ENCODE measurements at places on chromosomes 5 and 9. TPM values are rescaled to one million over a fixed set of nuclear protein-coding genes. Genes with fewer than 3 reads are reported as not detected.

DNA sequence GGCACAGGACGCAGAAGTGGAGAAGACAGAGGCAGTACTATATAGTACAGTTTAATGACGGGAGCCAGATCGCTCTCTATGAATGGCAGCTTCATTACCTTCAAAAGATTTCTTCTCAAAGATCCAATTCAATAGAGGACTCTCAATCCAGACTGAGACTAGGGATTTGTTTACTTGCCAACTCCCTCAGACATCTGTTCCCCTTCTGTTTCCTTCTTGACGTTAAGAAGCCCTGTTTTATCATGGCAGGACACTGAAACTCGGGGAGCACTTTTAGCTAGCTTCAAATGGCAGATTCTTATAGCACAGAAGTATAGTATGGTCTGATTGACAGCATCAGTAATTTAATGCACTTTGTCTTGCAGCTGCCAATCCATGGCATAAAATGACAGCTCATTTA lies 747.3 kb upstream of the C9orf72 start:
- no peaks in the 10 kb centered on the region for H3K27me3 ChIP-seq
- H3K4me1 ChIP-seq, result no peaks in the 10 kb centered on the region
- no peak overlapping the region for H3K4me3 ChIP-seq
- no peak overlapping the region for H3K27ac ChIP-seq
- no peaks in the 10 kb centered on the region for H3K36me3 ChIP-seq

- H3K4me1 ChIP-seq, result no peaks in the 10 kb centered on the region
- DNase-seq, result no peak
- no peak overlapping the region for H3K4me3 ChIP-seq
- no peaks in the 10 kb centered on the region for H3K36me3 ChIP-seq
- no peak overlapping the region for H3K27ac ChIP-seq
These were observed 166.6 kb upstream of the HCN1 start for GRCh38 chr5:45862763-45863162.

- DNase-seq, result no peak
- no peaks in the 10 kb centered on the region for H3K36me3 ChIP-seq
- no peaks in the 10 kb centered on the region for H3K4me1 ChIP-seq
- no peak overlapping the region for H3K4me3 ChIP-seq
- no peak overlapping the region for H3K27ac ChIP-seq
These were observed 102.0 kb downstream of the RFK start for GRCh38 chr9:76292246-76292645.

DNA sequence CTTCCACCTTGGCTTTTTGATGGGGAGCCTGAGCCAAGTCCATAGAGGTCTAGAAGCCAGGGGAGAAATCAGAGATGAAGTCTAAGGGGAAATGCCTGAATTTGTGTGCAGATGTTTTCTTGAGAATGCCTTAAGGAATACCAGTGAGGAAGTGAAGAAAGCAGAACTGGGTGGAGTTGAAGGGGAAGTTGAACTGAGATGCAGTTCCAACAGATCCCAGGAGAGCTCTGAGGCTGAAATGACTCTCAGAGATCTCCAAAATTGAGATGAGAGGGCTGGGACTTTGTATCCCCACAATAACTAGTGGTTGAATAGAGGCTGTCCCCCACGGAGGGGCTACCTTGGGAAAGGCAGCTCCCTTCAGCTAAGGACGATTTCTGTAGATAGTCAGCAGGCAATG lies 197.1 kb downstream of the ZNF462 start:
- no peaks in the 10 kb centered on the region for H3K27me3 ChIP-seq
- no peak overlapping the region for H3K27ac ChIP-seq
- DNase-seq, result no peak
- H3K36me3 ChIP-seq, result no peaks in the 10 kb centered on the region
- H3K4me3 ChIP-seq, result no peak overlapping the region

GRCh38 chr5:138489683-138490061 lies 24.4 kb downstream of the EGR1 start:
- H3K27ac ChIP-seq, result no peak overlapping the region
- H3K4me3 ChIP-seq, result no peak overlapping the region
- H3K4me1 ChIP-seq, result peaks cover 14% of the 10 kb centered on the region
- peaks cover 39% of the 10 kb centered on the region for H3K27me3 ChIP-seq
- H3K36me3 ChIP-seq, result no peaks in the 10 kb centered on the region

- H3K27ac ChIP-seq, result no peak overlapping the region
- H3K27me3 ChIP-seq, result peaks cover 12% of the 10 kb centered on the region
- no peak for DNase-seq
- H3K4me1 ChIP-seq, result no peaks in the 10 kb centered on the region
- no peak overlapping the region for H3K4me3 ChIP-seq
- H3K36me3 ChIP-seq, result no peaks in the 10 kb centered on the region
These were observed 151.7 kb downstream of the TTC39B start for GRCh38 chr9:15155323-15155722.

GRCh38 chr5:124650951-124651662 lies 95.3 kb downstream of the ZNF608 start:
- DNase-seq, result no peak
- H3K4me1 ChIP-seq, result peaks cover 26% of the 10 kb centered on the region
- peaks cover 2% of the 10 kb centered on the region for H3K36me3 ChIP-seq
- H3K4me3 ChIP-seq, result no peak overlapping the region
- no peak overlapping the region for H3K27ac ChIP-seq
- H3K27me3 ChIP-seq, result peaks cover 34% of the 10 kb centered on the region

DNA sequence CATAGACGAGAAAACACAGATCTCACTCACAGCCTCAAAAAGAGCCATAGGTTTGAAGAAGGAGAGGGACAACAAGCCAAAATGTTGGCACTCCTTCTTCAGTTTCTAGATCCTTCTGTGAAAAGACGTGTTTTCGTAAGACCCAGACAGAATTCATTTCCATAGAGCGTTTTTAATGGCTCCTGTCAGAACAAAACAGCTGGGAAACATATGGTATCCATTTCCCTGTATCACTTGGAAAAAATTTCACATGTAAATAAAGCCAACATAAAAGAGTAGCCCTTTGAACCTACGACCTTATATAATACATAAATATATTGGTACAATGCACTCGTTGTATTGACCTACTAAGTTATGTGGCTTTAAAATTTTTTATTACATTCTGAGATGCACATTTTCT lies 108.1 kb downstream of the SNCAIP start:
- H3K4me3 ChIP-seq, result no peak overlapping the region
- DNase-seq, result no peak
- H3K36me3 ChIP-seq, result no peaks in the 10 kb centered on the region
- H3K27ac ChIP-seq, result no peak overlapping the region
- no peaks in the 10 kb centered on the region for H3K27me3 ChIP-seq

- no peak overlapping the region for H3K27ac ChIP-seq
- no peak overlapping the region for H3K4me3 ChIP-seq
- H3K36me3 ChIP-seq, result peaks cover 76% of the 10 kb centered on the region
- H3K4me1 ChIP-seq, result no peaks in the 10 kb centered on the region
- H3K27me3 ChIP-seq, result no peaks in the 10 kb centered on the region
These were observed 8.3 kb downstream of the GPX3 start for GRCh38 chr5:151028717-151029116.

GRCh38 chr5:79694652-79695051 lies 5.0 kb downstream of the CMYA5 start:
- H3K36me3 ChIP-seq, result peaks cover 4% of the 10 kb centered on the region
- H3K4me3 ChIP-seq, result no peak overlapping the region
- H3K27me3 ChIP-seq, result peaks cover 2% of the 10 kb centered on the region
- DNase-seq, result no peak

GRCh38 chr5:75571547-75571946 lies 39.7 kb upstream of the ANKDD1B start:
- DNase-seq, result no peak
- no peaks in the 10 kb centered on the region for H3K27me3 ChIP-seq
- no peak overlapping the region for H3K27ac ChIP-seq

- H3K36me3 ChIP-seq, result no peaks in the 10 kb centered on the region
- no peaks in the 10 kb centered on the region for H3K27me3 ChIP-seq
- H3K27ac ChIP-seq, result no peak overlapping the region
These were observed 257.6 kb downstream of the SEMA5A start for GRCh38 chr5:9288234-9288633.

DNA sequence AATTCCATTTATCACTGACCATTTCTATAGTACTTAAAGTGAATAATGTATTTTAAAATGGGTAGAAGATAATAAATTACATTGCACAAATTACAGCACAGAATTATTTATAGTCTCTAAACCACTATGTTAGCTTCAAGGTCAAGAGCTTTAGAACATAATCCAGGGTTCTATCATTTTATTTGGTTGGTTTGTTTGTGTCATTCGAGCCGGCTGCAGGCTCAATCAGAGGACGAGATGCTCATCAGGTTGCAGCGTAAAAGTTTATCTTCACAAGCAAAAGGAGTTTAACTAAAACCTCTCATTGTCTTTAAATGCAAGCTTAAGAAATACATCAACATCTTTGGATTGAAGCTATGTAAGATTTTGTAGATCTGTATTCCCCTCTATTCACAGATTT lies 523.8 kb downstream of the EFNA5 start:
- no peaks in the 10 kb centered on the region for H3K36me3 ChIP-seq
- no peak overlapping the region for H3K27ac ChIP-seq
- H3K4me3 ChIP-seq, result no peak overlapping the region
- DNase-seq, result no peak

DNA sequence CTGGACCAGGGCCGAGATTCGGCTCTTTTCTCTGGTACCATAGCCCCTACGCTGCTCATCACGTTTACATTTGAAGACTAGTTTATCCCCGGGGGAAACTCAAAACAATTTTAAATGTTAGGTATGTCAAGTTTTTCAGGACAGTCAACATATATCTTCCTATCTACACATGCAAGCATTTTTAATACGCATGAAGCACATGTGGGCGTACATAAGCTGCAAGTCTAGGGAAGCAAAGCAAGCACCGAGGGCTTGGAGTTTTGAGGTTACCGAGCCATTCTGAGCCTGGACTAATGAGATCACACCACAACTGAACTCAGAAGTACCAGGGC lies 154.4 kb downstream of the AUH start:
- no peaks in the 10 kb centered on the region for H3K27me3 ChIP-seq
- peak overlapping the region; percentile 58 for H3K4me3 ChIP-seq
- peaks cover 51% of the 10 kb centered on the region for H3K36me3 ChIP-seq

- no peak for DNase-seq
- no peaks in the 10 kb centered on the region for H3K4me1 ChIP-seq
- H3K27me3 ChIP-seq, result no peaks in the 10 kb centered on the region
- no peak overlapping the region for H3K27ac ChIP-seq
- H3K36me3 ChIP-seq, result no peaks in the 10 kb centered on the region
These were observed 406.6 kb upstream of the TLE4 start for GRCh38 chr9:79165020-79165780.

GRCh38 chr5:128284236-128284635 lies 200.7 kb downstream of the SLC12A2 start:
- no peaks in the 10 kb centered on the region for H3K27me3 ChIP-seq
- H3K36me3 ChIP-seq, result no peaks in the 10 kb centered on the region
- no peak overlapping the region for H3K27ac ChIP-seq
- H3K4me1 ChIP-seq, result no peaks in the 10 kb centered on the region

GRCh38 chr9:86500667-86501435 lies 146.6 kb upstream of the TUT7 start:
- H3K4me3 ChIP-seq, result no peak overlapping the region
- no peak for DNase-seq
- H3K4me1 ChIP-seq, result no peaks in the 10 kb centered on the region

The FUT7 gene
- 9.9 TPM for total RNA-seq

The FOXD4L5 gene
- total RNA-seq, result 0.20 TPM

The TAS2R1 gene
- not detected for total RNA-seq

The SPATA31A3 gene
- total RNA-seq, result not detected

Data from activated CD4-positive, alpha-beta memory T cell treated with anti-CD3 and anti-CD28 coated beads, Interleukin-2, amount 10 ng/mL, durations not matched to agents 7 days and 5 days (primary cell).